Stimulated activated CD4-positive, alpha-beta T cell treated with anti-CD3 and anti-CD28 coated beads, TNF-alpha, amount 100 ng/mL, for 48 hours (primary cell): ENCODE measurements at places on chromosomes 3 and 15.

DNA sequence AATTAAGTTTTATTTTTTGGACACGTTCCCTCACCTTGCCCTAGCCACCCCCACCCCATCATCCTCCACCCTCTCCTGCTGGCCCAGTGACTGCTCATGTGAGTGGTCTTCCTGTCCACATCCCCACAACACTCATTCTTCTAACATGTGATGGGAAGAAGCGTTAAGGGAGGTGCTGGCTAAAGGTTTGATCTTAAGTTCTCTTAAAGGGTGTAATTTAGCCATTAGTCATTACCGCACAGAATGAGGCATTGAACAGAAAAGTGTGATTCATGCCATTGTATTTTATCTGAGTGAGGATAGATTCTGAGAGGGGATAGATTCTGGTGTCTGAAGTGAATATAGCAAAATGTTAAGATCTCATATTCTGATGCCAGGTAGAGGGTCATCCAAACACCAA lies 272.9 kb upstream of the TPM1 start:
- DNase-seq, result no peak

GRCh38 chr15:57567891-57568290 lies 23.8 kb upstream of the MYZAP start:
- no peak for DNase-seq

DNA sequence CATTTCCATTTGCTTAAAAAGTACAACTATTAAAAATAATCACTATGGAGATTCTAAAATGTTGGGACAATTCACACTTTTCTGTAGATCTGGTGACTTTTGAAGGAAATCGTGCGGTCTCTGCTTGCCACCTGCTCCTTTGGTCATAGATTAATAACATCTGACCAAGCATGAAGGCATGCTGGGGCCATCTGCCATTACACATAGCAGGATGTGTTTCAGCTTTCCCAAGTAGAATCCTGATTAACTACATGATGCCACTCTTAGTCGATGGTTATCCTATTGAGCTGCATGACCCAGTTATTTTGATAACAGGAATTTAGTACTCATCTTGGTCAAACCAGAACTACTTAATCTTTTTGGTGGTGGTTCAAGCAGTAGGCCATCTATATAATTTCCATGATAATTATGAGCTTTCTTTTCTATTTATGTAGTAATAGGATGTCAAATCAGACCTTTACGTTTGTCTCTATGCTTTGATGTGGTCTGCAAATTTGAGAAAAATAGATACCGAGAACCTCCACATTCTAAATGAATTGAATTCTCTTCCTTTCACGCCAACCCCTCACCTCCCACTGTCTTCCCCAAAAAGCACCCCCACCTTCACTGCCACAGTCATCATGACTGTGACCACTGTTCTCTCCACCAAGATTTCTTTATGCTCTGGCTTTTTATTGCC lies 158.1 kb downstream of the DIPK2A start:
- DNase-seq, result no peak

GRCh38 chr15:67722030-67722817 lies 103.1 kb upstream of the SKOR1 start:
- no peak for DNase-seq

GRCh38 chr15:62462721-62463120 lies 297.6 kb upstream of the C2CD4B start:
- DNase-seq, result no peak
